Stimulated activated memory B cell treated with anti-CD40 and anti-IgM and Interleukin-4, amounts not matched to agents 10 μg/mL and 1 μg/mL and 100 μg/mL, for 72 hours (primary cell): ENCODE measurements at places on chromosomes 5 and 9.

GRCh38 chr5:168057905-168058304, 233.5 kb upstream of the WWC1 start:
- no peak for ATAC-seq

DNA sequence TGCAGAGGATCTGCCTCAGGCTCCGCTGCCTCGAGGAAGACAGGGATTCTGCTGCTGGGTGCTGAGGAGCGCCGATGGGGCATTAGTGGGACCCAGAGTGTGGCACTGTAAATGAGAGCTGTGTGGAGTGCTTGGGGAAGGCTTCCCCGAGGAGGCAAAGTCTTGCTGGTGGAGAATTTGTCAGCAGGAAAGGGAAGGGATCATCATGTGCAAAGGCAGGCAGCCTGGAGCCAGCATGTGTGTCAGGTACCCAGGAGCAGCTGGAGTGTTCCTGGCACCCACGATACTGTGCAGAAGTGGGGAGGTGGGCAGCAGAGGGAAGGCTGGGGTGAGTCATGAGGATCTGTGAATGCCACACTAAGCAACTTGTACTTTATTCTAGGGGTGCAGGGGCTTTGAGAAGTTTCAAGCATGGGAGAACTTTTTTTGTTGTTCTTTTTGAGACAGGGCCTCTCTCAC, 12.3 kb downstream of the B4GALT7 start:
- no peak for ATAC-seq

- no peak for ATAC-seq
Measured at GRCh38 chr9:800591-801150, 40.8 kb upstream of the DMRT1 start.

- ATAC-seq: no peak
Measured at GRCh38 chr5:135425641-135426040, 21.5 kb downstream of the DCANP1 start.

DNA sequence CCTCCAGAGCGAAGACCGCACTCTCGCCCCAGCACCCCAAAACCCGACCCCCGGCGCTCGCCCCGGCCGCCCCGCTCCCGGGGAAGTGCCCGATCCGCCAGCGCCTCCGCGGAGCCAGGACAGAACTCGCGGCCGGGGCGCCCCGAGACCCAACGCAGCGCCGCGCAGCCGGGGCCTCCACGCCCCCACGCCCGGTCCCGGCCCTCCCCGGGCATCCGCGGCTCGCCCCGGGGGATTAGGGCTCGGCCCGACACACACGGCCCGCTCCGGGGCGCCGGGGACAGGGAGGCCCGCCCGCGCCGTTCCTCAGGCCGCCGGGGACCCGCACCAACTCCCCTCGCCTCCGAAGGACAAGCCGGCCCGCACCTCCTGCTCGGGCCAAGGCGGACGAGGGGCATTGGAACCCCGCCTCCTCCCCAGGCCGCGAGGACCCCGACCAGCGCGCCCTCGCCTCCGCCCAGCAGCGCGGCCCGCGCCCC, 544 bp downstream of the FNBP1 start:
- peak; percentile 39 for ATAC-seq

DNA sequence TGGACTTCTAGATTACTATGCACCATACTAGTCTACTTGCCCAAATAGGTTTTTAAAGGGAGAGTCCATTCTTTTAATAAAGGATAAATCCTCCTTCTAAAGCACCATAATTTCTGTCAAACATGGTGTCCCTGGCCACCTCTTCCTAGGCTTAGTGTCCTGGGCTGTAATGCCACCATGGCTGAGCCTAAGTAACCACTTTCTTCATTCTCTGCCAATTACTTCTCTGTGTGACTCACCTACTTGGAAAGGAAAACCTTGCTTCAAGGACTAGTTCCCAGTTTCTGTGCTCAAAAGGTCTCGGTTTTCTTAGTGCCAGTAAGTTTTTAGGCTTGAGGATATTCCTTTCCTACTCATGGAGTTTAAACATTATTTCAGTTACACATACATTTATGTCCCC, 273.4 kb downstream of the DENND1A start:
- no peak for ATAC-seq

GRCh38 chr5:87245451-87245850, 22.2 kb upstream of the RASA1 start:
- ATAC-seq: no peak
